ENCODE measurements at places on chromosomes 7 and 10.

- DNase-seq = no peak
These were observed 282.9 kb upstream of the IGFBP3 start for GRCh38 chr7:46203926-46204325.

DNA sequence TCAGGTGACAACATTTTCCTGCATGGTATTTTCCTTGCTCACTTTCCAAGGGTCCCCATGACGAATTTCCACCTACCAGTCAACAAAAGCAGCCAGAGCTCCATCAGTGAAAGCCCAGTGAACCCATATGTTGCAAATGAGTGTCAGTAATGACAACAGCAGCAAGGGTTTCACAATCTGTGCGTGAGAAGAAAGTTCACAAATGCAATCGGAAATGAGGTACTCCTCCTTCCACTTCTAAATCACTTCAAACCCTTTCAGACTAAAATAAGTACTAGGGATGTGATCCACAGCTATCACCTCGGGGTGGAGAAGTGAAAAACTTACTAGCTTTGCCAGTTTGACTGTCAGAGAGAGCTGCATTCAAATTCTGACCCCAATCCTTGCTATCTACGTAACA lies 55.6 kb upstream of the BET1 start:
- DNase-seq = no peak

DNA sequence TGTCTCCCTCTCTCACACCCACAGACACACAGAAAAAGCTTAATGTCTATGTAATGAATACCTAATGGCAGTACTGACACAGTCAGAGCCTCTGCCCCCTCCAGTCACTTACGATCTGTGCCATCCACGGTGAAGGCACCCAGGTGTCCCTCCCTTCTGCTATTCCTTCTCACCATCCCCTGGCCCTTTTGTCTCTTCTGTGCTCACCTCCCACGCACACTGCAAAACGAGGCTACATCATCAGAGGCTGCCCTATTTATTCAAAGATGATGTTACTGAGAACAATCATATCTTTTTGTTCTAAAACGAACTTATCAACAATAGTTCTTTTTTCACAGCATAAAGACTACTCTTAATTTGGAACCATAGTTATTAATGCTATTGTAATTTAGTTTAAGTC lies 246.9 kb upstream of the MKLN1 start:
- DNase-seq = no peak

GRCh38 chr7:31899356-31899927 lies 170.8 kb downstream of the PDE1C start:
- no peak for DNase-seq

DNA sequence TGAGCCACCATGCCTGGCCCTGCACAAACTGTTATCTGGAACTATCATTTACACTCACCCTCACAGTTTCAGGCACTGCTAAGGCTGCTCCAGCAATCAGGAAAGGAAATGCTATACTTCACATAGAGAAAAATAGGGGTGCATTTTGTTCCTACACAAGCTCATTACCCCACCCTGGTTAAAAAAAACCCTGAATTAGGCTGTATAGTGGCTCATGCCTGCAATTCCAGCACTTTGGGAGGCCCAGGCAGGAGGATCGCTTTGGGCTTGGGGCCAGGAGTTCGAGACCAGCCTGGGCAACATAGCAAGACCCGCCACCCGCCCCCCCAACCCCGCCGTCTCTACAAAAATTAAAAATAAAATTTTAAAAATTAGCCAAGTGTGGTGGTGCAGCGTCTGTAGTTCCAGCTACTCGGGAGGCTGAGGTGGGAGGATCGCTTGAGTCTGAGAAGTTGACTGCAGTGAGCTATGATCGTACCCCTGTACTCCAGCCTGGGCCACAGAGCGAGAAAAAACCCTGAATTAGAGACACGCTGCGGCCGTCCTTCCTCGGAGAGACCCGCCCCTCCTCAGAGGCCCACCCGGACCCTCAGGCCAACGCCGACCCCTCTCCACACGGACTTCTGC lies 539 bp downstream of the PTCD1 start:
- DNase-seq = no peak

DNA sequence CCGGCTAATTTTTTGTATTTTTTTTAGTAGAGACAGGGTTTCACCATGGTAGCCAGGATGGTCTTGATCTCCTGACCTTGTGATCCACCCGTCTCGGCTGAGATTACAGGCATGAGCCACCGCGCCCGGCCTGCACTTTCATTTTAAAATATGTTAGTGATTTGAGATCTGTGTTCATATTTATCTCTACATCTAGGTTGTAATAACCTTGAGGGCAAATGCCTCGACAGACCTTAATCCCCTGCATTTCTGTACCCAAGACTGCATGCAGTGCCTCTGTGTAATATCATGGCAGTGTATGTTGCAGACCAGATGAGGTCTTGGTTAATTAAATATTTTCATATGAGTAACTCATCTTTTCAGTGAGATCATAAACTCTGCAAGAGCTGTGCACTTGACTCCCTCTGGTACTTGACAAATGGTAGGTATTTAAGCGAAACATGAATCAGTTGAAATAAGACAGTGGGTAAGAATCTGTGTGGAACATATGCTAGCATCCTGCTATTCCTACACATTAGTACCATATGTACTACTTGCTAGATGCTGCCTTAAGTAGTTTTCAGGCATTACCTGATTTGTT lies 673.9 kb upstream of the ANKRD30A start:
- no peak for DNase-seq

DNA sequence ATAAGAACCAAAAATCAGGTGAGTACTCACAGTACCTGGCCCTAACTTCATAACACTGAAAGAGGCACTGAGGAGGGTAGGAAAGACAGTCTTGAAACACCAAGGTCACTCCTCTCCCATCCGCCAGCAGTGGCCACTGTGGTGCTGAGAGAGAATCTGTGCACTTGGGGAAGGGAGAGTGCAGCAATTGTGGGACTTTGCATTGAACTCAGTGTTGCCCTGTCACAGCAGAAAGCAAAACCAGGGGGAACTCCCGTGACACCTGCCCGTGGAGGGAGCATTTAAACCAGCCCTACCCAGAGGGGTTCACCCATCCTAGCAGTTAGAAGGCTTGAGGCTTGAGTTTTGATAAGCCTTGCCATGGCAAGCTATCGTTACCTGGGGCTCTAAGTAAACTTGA lies 35.2 kb upstream of the MAP3K8 start:
- no peak for DNase-seq

DNA sequence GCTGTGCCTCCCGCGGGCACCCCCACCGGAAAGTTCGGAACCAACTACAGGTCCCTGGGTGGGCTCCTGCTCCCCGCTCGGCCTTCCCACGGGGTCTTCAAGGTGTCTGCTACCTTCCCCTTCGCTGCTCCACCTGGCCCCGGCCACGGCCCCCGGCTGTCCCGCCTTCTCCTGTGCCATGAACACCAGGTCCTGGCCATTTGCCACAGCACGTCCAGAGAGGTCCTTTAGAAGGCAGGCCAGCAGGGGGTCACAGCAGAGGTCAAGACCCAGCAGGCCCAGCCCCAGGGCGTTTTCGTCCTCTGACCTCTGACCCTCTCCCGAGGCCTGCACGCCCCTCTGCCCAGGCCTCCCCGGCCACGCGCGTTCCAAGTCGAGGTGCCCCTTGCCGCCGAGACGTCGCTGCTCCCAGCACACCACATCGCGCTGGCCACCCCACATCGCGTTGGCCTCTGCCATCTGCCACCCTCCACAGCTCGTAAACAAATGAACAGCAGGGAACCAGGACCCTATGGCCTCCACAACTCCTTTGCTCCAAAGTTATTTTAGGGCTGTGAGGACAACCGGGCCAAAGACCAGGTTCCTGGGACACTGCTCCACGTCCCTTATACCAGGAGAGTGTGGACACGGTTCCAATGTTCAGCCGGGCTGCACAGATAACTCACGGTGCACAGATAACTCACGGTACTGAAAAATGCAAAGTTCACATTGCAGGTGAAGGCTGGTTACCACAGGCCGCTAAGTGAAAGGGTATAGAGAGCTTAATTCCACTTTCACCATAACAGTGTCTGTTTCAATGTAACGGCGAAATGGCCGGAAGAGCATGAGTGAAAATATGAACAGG lies 74.3 kb downstream of the CFAP46 start:
- no peak for DNase-seq

GRCh38 chr7:25968205-25968993 lies 183.6 kb upstream of the NFE2L3 start:
- no peak for DNase-seq

DNA sequence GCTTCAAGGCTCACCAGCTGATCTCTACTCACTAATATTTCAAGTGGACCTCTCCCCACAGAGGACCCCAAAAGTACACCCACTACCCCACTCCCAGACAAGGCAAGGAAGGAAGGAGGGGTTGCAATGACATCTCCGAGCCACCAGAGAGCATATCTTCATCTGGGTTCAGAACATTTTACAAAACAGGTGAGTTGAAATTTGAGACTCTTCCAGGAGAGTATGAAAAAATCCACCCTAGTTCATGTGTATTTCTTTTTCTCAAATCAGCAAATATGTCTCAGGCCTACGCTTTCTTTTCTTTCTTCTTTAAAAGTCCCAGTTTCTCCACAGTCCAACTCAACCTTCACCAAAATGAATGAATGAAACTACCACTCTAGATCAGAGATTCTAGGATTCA lies 61.9 kb downstream of the SGMS1 start:
- no peak for DNase-seq

GRCh38 chr7:6256677-6257535 lies 15.5 kb downstream of the CYTH3 start:
- no peak for DNase-seq

DNA sequence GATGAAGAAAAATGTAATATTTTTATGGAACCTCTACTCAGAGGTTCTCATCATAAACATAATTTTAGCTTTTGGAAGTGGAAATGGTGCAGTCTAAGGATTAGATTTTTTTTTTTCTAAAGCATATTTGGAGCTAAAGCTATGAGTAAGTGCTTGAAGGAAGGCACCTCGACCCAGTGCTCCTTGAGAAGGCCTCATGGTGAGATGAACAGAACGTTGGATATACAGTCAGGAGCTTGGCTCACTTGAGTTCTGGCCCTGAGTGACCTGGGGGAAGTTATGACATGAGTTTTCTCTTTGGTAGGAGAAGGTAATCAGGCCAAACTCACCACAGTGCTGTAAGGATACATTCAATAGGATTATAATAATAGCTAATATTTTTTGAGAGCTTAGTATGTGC lies 163.3 kb downstream of the JCAD start:
- no peak for DNase-seq

DNA sequence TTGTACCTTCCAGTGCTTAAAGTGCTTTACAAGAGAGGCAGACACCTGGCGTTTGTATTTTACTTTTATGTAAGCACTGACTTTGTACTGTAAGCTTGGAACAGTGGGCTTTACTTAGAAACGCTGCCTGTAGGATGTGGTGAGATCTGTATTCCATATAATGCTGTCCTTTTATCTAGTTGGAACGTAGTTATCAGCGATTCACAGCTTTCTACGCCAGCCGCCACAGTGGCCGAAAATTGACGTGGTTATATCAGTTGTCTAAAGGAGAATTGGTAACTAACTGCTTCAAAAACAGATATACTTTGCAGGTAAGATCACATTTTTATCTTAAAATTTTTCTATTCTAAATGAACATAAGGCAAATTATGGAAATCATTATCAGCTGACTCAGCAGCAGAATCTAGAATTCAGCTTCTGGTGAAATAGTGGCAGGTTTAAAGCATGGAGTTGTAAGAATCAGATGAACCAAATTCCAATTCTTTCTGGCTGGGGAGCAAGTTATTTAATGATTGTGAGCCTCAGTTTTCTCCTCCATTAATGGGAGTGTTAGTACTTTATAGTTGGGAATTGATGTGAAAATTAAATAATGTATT lies 91.5 kb downstream of the CUL1 start:
- DNase-seq = no peak

DNA sequence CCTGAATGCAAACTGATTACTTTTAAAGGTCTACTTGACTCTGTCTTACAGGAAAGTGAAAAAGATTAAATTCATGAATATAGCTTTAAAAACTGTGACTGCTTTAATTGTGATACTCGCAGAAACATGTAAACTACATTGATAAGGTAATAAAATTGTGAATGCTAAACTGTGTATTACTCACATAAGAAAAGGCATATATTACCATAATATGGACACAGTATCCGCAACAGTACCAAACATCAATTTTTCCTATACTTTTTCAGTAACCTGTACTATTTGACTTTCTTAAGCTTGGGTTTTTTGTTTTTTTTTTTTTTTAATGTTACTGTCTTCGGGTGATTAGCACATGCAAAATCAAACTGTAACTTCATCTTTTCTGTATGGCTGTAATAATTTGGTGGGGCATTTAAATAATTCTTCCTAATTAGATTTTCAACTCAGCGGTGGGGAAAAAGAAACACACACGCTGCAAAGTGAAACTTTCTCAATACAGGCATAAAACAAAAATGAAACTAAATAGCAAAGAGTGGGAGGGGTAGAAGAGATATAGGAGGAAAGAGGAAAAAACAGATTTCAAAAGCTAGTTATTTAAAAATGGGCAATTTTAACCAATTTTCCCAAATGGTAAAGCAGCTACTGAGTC lies 23.2 kb downstream of the NT5C3A start:
- DNase-seq = no peak

DNA sequence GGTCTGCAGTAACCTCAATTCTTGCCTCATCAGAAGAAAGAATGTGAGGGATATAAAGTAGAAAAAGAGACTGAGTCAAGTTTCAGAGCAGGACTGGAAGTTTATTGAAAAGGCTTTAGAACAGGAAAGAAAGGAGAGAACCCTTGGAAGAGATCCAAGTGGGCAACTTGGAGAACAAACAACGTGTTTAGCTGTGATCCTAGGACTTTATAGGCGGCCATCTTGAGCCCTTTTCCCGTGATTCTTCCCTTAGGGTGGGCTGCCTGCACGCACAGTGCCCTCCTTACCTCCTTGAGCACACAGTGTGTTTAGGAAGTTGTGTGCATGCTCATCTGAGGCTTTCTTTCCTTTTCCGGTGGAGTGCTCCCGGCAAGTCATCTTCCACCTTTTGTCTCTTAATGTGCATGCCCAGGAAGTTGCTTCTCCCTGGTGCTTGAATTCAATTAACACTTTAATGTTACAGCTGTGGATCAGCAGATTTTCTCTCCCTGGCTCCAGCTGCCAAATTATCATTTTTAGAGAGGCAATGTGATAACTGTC lies 59.8 kb downstream of the ENTPD1 start:
- no peak for DNase-seq

DNA sequence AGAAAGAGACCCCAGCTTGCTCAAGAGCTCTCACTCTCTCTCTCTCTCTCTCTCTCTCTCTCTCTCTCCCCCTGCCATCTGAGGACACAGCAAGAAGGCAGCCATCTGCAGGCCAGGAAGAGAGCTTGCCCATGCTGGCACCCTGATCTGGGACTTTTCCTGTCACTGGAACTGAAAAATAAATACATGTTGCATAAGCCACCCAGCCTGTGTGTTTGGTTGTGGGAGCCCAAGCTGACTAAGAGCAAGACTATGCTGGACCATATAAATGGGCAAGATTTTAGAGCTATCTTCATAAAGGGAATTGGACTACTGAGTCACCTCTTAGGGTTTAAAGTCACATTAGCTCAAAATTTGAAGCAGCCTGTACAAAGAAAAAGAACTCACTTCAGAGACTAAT lies 98.6 kb downstream of the SLC16A9 start:
- no peak for DNase-seq

DNA sequence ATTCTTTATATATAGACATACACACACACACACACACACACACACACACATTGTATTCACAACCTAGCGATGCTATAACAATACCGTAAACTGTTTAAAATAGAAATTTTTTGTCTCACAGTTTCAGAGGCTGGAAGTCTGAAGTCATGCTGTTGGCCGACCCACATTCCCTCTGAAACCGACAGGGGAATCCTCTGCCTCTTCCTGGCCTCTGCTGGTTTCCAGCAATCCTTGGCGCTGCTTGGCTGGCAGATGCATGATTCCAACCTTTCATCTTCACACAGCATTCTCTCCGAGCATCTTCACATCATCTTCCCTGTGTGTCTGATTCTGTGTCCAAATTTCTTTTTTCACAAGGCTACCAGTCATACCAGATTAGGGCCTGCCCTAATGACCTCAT lies 94.8 kb downstream of the CCDC71L start:
- no peak for DNase-seq

Measured in occipital lobe (tissue), 3 donors.